ENCODE measurements at places on chromosomes 12 and 14.

DNA sequence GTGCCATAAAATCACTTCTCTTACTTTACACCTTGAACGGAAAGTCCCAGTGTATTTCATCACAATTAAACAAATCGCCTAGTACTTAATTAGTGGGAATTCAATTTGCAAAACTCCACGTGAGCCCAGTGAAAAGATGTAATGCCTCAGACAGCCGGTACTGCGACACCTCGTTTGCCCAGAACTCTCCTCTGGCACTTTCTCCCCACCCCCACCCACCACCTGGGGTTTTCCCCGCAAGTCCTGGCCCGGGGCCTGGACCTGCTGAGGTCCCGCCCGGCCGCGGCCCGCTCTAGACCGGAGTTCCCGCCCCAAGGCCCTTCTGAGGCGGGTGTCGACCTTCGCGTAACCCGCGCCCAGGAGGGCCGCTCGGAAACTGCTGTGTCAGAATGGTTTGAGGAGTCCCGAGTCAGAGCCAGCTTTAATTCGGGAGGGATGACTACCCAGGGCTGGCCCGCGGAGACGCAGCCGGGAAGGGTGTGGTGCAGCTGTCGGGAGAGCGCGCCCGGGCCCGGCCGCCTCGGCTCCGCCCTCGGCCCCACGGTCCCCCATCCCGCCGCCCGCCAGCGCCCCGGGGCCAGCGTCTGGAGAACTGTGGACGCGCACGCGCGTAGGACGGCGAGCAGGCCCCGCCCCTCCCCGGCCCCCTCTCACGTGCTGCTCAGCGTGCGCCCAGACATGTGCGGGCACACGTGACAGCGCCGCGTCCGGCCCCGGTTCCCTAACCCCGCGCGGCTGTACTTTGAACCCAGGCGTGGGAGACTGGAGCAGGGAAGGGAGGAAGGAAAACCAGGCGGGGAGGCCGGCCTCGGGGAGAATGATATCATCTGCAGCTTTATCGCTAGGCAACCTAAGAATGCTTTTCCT lies 10.8 kb downstream of the BHLHE41 start:
- DNase-seq = peak; percentile 89

GRCh38 chr14:57031474-57031873 lies 221.2 kb upstream of the OTX2 start:
- DNase-seq = no peak

GRCh38 chr12:108838194-108839017 lies 19.0 kb downstream of the SSH1 start:
- DNase-seq = peak; percentile 97

- DNase-seq = peak; percentile 87
These were observed 3.7 kb downstream of the GPR132 start for GRCh38 chr14:105061428-105062047.

- no peak for DNase-seq
These were observed 221.8 kb downstream of the PHLDA1 start for GRCh38 chr12:75809746-75810145.
